ENCODE measurements at places on chromosomes 16 and 17. TPM values are rescaled to one million over a fixed set of nuclear protein-coding genes. Genes with fewer than 3 reads are reported as not detected.

The PTGES3L gene
- total RNA-seq = 3.5 TPM

The CBLN1 gene
- 1.0 TPM for total RNA-seq

The PIGW gene
- total RNA-seq = 20.8 TPM

The HOXB3 gene
- 21.9 TPM for total RNA-seq

The ADORA2B gene
- total RNA-seq = 0.98 TPM

The ITGB4 gene
- total RNA-seq = 1.4 TPM

The CTRB2 gene
- not detected for total RNA-seq

DNA sequence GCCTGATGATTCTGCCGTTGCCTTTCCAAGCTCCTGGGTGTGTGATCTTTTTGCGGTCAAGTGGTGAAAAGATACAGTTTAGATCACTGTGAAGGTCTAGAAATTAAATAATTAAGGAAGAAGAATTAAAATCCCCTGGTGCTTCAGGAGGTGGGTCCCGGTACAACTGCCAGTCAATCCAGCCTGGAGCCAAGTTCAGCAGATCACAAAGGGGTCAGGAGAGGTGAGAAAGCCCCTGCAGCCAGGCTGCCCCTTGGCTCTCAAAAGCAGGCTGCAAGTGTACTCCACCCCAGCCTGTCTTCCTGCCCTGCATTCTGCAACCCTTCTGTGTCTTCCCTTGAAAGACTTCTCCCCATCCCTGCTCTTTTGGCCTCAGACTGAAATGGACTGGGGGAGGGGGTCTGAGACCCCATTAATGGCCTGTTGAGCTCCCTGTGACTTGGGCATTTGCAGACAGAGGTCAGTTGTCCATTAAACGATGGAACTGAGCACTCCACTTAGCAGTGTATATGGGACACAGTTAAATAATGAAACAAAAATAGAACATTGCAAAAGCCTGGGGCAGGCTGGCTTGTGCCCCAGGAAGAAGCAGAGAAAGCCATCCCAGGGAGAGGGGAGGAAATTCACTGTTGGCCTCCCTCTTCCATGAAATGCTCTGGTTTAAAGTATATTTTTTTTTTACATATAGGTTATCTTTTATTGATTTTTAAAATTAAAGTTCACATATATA is 15.1 kb downstream of the CACNG5 start:
- peaks cover 15% of the 10 kb centered on the region for H3K4me1 ChIP-seq
- H3K4me3 ChIP-seq = no peak overlapping the region
- no peak for DNase-seq
- H3K27ac ChIP-seq = peak overlapping the region; percentile 35

- no peaks in the 10 kb centered on the region for H3K27me3 ChIP-seq
- no peak for DNase-seq
- H3K36me3 ChIP-seq = no peaks in the 10 kb centered on the region
- H3K4me3 ChIP-seq = no peak overlapping the region
- H3K4me1 ChIP-seq = no peaks in the 10 kb centered on the region
These were observed 13.3 kb upstream of the YWHAE start for GRCh38 chr17:1413281-1413791.

DNA sequence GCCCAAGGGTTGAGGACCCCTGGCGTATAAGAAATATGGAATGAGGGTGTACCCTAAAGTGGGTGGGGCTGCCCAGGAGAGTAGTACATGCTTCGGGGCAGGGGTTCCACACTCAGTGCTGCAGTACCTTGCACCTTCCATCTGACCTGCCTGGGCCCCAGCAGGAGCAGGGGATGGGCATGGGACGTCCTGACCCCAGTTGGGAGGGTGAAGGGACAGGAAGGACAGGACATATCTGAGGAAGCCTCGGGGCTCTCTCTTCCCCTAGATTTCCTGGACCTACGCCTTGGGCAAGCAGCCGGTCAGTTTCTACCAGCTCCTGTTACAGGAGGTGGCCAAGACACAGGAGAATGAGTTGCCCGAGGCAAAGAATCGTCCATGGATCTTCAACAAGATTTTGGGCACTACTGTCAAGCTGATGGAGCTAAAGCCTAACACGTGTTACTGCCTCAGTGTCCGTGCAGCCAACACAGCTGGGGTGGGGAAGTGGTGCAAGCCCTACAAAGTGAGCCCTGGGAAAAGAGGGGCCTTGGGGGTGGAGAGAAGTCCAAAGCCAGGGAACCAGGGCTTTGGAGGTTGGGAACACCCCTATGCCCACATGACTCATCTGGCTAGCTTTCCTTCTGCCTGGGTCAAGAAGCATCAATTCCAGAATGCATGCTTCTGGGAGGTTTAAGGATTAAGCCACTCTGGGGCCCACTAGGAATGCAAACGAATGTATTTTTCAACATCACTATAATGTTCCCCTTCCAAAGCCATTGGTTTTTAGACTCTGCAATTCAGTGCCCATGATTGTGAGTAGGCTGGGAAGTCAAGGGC is 7.9 kb downstream of the FNDC8 start:
- DNase-seq = no peak
- no peaks in the 10 kb centered on the region for H3K4me1 ChIP-seq
- H3K36me3 ChIP-seq = peaks cover 13% of the 10 kb centered on the region
- no peaks in the 10 kb centered on the region for H3K27me3 ChIP-seq
- no peak overlapping the region for H3K27ac ChIP-seq
- no peak overlapping the region for H3K4me3 ChIP-seq

DNA sequence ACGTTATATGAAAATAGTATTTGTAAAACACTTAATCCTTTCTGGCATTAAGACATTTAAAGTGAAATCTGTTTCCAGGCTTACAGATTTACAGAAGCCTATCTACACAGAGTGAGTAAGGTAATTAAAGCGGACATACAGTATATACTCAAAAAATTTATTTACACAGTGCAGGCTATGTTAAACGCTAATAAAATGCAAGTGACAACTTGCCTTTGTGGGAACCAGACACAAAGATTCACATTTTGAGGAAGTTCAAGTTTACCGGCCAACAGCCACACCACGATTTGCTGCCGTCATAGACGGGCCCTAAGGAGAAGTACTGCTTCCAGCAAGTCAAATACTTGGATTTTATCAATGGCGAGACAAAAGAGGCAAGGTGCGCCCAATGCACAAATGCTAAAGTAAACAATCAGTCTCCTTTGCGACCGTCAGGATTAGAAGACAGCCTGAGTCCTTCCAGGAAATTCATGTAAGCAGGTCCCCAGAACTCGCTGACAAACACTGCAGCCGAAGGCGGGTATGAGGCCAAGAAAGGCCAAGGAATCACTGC is 801 bp downstream of the VPS35 start:
- no peaks in the 10 kb centered on the region for H3K27me3 ChIP-seq
- no peak for DNase-seq
- H3K4me3 ChIP-seq = no peak overlapping the region

GRCh38 chr17:9330611-9331271 is 244.9 kb downstream of the STX8 start:
- DNase-seq = peak; percentile 35
- H3K4me1 ChIP-seq = peaks cover 57% of the 10 kb centered on the region
- no peaks in the 10 kb centered on the region for H3K27me3 ChIP-seq
- H3K4me3 ChIP-seq = peak overlapping the region; percentile 84
- peak overlapping the region; percentile 100 for H3K27ac ChIP-seq

GRCh38 chr17:41539979-41540701 is 12.0 kb upstream of the KRT19 start:
- no peak for DNase-seq
- H3K4me3 ChIP-seq = no peak overlapping the region
- peak overlapping the region; percentile 1 for H3K27ac ChIP-seq

DNA sequence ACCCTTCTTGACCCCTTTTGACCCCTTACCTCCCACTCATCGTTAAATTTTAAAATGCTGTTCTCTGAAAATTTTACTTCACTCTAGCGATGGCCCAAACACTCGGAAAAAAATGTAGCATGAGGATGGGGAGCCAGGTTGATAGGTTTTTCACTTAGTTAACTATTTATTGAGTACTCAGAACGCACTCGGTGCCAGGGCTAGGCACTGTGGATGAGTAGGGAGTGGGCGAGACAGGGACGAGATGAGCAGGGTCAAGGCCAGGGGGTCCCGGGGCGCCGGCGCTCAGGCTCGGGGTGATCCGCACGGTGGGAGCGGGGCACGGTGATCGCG is 392 bp downstream of the ZSCAN32 start:
- peaks cover 66% of the 10 kb centered on the region for H3K36me3 ChIP-seq
- no peaks in the 10 kb centered on the region for H3K27me3 ChIP-seq
- no peak overlapping the region for H3K27ac ChIP-seq
- peak overlapping the region; percentile 91 for H3K4me3 ChIP-seq
